SW480 (cell line): ENCODE measurements at places on chromosomes 5 and 9.

GRCh38 chr5:18050776-18051175, 416.5 kb downstream of the TAF11L14 start:
- no peak for DNase-seq

DNA sequence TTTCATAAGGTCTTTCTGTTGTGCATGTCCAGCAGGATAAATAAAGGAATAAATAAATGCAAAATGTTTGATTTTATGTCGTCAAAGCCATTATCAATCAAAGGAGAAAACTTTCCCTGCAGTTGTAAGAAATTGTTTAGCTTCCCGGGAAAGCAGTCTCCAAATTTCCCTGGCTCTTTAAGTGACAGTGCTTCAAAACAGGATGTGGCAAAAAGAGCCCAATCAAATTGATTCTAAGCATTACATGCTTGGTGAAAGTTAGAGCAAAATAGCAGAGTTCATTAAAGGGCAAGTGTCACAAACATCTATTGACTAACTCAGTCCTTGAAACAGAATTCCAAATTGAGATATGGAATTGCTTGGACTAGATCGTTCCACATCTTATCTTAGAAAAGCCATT, 704.1 kb downstream of the PRELID2 start:
- no peak for DNase-seq

- no peak for DNase-seq
Measured at GRCh38 chr5:60810438-60811085, 33.5 kb downstream of the ELOVL7 start.

GRCh38 chr5:88092358-88092757, 176.3 kb downstream of the TMEM161B start:
- DNase-seq: no peak

GRCh38 chr9:92748233-92748497, 16.5 kb downstream of the BICD2 start:
- no peak for DNase-seq

GRCh38 chr9:102845827-102846371, 149.2 kb upstream of the CYLC2 start:
- no peak for DNase-seq

- peak; percentile 88 for DNase-seq
Measured at GRCh38 chr5:62214701-62215100, 91.3 kb upstream of the KIF2A start.

DNA sequence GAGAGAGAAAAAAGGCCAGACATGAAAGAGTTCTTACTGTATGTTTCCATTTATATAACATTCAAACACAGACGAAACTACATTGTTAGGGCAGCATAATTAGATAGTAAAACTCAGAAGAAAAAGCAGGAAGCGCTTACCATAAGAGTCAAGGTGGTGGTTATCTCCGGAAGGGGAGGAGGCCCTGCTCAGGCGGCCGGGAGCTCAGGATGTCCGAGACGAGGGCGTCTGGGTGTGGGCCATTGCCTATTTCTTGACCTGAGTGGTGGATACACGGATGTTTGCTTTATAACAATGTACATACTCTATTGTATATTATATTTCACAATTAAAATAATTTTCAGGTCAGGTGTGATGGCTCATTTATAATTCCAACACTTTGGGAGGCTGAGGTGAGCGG, 80.9 kb upstream of the COL5A1 start:
- DNase-seq: no peak

- no peak for DNase-seq
Measured at GRCh38 chr9:97852399-97853055, 499 bp upstream of the FOXE1 start.

DNA sequence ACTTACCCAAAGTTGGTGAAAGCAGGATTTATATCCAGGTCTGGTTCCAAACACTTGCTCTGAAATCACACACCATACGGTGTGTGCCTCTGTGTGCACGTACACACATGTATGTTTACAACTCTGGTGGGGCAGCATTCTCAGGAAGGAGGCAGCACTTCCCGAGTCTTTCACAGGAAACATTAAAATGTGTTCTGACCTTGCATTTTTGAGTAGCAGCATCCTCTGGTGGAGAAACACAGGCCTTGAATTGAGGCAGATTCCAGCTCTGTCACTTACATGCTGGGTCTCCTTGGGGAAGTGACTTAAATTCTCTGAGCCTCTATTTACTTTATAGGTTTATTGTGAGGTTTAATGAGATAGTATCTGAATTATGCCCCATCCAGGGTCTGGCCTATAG, 126.4 kb downstream of the RGS3 start:
- DNase-seq: peak; percentile 47

DNA sequence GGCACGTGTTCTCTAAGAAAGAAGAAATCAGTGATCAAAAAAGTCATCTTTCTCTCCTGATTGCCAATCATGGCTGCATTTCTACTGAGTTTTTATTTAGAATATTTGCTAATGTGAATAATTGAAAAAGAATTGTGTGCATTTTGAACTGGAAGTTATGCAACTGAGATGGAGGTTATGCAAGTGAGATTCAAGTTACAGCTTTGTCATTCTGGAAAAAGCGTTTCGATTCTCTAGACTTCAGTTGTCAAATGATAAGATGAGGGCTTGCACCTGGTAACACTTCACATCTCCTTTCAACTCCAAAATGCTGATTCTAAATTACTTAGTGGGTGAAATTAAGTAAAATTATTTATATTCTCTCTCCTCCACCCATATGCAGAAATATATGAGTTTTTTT, 36.4 kb downstream of the C6 start:
- no peak for DNase-seq

DNA sequence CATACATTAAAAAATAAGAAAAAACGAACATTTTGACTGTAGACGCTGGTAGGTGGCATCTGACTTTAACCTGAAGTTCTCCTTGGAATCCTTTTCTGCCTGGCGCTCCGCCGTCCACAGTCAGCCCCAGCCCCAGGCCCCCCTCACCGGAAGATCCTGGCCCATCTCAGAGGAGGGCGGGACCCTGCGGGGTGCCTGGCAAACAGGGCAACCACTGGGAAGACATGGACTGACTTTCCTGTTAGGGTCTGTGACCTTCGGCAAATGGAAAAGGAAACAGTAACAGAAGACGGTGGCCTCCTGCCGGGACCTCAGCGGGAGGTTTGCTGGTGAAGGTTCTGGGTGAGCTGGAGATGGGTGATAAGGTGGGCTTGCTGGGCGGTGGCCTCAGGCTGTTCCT, 11.7 kb upstream of the EGR1 start:
- no peak for DNase-seq

GRCh38 chr5:13498279-13498678, 446.2 kb downstream of the DNAH5 start:
- DNase-seq: no peak

GRCh38 chr9:91783411-91783810, 166.6 kb downstream of the ROR2 start:
- no peak for DNase-seq

- no peak for DNase-seq
Measured at GRCh38 chr5:129096382-129096991, 1.9 kb downstream of the ISOC1 start.

GRCh38 chr9:109311731-109312130, 9.1 kb downstream of the EPB41L4B start:
- DNase-seq: peak; percentile 56

DNA sequence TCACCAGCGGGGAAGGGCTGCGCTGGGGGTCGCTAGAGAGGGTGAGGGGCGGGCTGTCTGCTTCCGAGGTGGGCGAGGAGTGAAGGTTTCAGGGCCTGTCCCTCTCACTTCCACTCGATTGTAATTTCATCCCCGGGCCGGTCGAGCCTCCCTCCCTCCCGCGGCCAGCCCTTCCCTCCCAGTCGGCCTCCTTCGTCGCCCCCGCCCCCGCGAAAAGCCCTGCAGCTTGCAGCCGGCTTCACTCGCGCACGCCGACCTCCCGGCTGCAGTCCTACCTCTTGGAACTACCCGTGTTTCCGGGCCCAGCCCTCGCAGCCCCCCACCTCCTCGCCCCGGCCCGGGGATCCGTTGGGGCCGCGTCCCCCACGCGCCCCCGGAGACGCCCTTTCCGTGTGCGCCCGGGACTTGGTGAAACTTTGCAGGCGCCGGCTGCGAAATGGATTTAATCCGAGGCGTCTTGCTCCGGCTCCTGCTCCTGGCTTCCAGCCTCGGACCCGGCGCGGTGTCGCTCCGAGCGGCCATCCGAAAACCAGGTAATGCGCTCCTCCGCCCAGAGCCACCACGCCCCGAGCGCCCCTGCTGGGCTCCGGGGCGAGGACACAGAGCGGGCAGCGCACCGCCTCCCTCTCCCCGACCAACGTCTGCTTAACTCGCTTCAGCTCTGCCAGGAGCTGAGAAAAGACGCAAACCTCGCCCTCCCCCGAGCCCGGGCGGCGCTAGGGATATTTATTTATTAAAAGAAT, at the start of gene EGFLAM:
Gene EGFLAM, plus strand, starts transcription at position 241 of the 743 bp plus-strand sequence. Its CDS starts 196 bp downstream, at position 437.
- DNase-seq: no peak

GRCh38 chr9:109110329-109111021, 9.3 kb downstream of the TMEM245 start:
- DNase-seq: no peak

- DNase-seq: no peak
Measured at GRCh38 chr5:179994583-179995323, 76.8 kb downstream of the RNF130 start.

GRCh38 chr5:152405145-152405544, at the start of gene NMUR2:
TSS of gene NMUR2 (minus strand) at chr5:152405279. CDS start at chr5:152405113, 166 bp downstream.
- DNase-seq: peak; percentile 44

- DNase-seq: no peak
Measured at GRCh38 chr9:121842612-121842978, 191.2 kb downstream of the DAB2IP start.

- peak; percentile 73 for DNase-seq
Measured at GRCh38 chr9:111599092-111599954, at the start of gene PTGR1. TSS of gene PTGR1 (minus strand) at chr9:111599647. CDS start at chr9:111597422, 2,225 bp downstream.

- no peak for DNase-seq
Measured at GRCh38 chr5:15943487-15943886, 236.1 kb downstream of the MARCHF11 start.

DNA sequence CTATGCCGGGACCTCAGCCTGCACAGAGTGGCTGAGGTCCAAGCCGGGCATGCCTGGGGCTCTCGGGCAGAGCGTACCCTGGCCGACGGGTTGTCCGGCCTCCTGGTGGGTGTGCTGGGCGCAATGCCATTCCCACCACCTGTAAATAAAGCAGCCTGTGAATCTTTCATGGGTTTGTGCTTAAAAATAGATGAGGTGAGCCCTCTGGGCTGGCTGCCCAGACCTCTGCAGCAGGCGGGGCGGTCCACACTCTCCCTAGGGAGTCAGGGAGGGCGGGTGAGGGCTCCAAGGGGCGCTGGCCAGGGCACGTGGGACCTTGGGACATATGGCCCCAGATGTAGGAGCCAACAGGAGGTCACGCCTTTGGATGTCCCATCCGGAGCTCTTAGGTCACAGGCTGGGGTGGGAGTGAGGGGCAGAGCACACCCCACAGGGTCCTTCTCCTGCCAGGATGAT, 3.6 kb upstream of the AGPAT2 start:
- DNase-seq: no peak

DNA sequence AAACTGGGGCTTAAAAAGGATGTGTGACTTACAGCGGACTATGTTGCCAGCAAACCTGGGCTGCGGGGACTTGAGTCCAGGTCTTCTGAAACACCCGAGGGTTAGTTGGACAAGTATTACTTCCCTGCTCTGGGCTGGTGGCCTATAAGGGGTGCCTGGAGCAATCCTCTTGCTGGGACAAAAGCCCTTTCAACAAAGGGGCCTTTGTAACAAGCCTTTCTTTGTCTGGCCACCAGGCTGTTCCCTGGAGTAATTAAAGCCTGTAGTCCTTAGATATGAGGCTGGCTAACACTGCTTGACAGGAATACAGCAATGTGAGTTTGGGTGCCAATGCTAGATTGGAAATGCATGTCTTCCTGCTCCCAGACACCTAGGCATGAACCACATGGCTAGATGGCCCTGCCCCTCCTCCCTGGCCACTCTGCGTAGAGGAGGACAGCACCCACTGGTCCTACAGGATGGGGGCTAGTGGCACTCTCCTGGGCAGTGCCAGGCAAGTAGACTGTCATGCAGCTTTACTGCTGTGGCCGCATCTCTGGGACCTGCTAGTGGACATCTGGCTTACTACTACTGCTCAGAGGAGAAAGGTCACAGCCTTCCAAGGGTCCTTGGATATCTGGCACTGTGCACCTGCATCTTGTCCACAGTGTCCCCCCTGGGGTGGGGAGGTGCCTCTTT, 343.1 kb downstream of the ZSWIM6 start:
- peak; percentile 42 for DNase-seq

DNA sequence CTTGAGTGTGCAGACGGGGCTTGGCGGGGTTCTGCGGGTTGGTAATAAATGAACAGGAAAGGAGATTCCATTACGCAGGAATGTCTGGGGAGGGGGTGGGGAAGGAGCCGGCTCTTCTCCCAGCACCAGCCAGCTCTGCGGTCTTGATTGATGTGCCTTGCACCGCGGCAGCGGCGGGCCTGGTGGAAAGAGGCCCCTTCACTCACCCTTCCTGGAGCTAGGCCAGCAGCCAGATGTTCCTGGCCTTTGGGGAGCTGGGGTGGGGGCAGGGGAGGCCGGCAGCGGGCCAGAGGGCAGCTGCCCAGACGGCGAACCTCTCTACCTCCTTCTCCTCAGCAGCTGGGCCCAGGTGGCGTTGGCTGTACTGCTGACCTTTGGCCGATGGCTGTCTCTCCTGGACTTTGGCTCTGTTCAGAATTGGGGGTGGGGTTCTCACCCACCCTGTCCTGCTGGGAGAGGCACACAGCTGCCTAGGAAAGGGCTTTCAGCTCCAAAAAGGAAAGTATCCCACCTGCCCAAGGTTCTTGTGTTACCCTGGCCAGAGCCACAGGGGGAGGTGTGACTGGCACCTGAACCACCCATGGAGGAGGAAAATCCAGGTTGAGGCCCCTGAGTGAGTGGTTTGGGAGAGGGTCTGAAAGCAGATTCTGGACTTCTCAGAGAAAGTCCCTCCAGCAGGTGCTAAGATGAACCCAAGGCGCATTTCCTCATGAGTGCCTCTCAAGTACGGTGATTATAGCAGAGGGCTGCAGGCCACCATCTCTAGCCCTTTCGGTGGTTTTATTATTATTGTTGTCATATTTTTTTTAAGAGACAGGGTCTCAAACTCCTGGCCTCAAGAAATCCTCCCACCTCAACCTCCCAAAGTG, 58.0 kb upstream of the SYNPO start:
- peak; percentile 67 for DNase-seq

GRCh38 chr5:133243196-133243595, 191.4 kb downstream of the HSPA4 start:
- DNase-seq: no peak

- no peak for DNase-seq
Measured at GRCh38 chr5:30832519-30832918, 361.0 kb upstream of the CDH6 start.

DNA sequence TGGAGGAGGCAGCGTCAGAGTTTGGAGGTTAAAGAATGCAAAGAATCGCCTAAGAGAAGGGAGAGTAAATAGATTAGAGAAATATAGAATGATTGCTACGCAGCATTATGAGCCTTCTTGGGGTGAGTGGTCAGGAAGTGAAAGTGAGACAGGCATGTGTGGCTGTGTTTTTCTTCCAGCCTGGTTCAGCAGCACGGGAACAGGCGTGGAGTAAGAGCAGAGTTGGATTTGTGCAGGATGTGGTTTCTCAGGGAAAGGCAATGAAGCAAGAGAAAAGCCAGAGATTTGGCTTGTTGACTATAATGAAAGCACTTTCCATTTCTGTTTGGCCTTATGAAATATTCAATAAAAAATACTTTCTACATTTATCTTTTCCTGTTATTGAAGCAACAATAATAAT, 34.3 kb upstream of the FRMD3 start:
- no peak for DNase-seq
